Naive thymus-derived CD8-positive, alpha-beta T cell (primary cell): ENCODE measurements at places on chromosomes 1 and 21.

DNA sequence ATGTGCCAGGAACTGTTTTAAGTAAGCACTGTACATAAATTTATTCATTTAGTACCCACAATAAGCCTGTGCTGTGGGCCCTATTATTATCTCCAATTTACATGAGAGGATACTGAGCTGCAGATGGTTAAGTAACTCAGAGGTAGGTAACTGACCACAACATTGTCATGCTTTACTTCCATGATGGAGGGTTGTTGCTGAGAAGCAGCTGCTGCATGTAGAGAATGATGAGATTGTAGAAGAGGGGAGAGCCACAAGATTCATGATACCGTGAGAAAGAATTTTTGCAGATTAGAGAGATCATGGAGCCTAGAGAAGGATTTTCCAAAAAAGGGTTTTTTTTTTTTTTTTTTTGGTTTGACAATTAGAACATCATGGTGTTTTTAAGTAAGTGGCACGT, 313.1 kb downstream of the PTBP2 start:
- no peak overlapping the region for H3K4me3 ChIP-seq
- H3K27ac ChIP-seq: no peak overlapping the region
- H3K27me3 ChIP-seq: no peaks in the 10 kb centered on the region
- DNase-seq: no peak

- no peaks in the 10 kb centered on the region for H3K36me3 ChIP-seq
- H3K27ac ChIP-seq: no peak overlapping the region
- DNase-seq: no peak
- no peak overlapping the region for H3K4me3 ChIP-seq
- H3K4me1 ChIP-seq: peaks cover 44% of the 10 kb centered on the region
Observed at GRCh38 chr1:84851839-84852238, 41.2 kb downstream of the LPAR3 start.

GRCh38 chr1:54460351-54460750, 54.2 kb upstream of the SSBP3 start:
- no peaks in the 10 kb centered on the region for H3K36me3 ChIP-seq
- peaks cover 56% of the 10 kb centered on the region for H3K4me1 ChIP-seq
- DNase-seq: peak; percentile 90
- peak overlapping the region; percentile 91 for H3K27ac ChIP-seq

GRCh38 chr1:163981500-163982030, 577.4 kb upstream of the PBX1 start:
- H3K4me1 ChIP-seq: no peaks in the 10 kb centered on the region
- no peak overlapping the region for H3K4me3 ChIP-seq
- H3K27ac ChIP-seq: no peak overlapping the region

DNA sequence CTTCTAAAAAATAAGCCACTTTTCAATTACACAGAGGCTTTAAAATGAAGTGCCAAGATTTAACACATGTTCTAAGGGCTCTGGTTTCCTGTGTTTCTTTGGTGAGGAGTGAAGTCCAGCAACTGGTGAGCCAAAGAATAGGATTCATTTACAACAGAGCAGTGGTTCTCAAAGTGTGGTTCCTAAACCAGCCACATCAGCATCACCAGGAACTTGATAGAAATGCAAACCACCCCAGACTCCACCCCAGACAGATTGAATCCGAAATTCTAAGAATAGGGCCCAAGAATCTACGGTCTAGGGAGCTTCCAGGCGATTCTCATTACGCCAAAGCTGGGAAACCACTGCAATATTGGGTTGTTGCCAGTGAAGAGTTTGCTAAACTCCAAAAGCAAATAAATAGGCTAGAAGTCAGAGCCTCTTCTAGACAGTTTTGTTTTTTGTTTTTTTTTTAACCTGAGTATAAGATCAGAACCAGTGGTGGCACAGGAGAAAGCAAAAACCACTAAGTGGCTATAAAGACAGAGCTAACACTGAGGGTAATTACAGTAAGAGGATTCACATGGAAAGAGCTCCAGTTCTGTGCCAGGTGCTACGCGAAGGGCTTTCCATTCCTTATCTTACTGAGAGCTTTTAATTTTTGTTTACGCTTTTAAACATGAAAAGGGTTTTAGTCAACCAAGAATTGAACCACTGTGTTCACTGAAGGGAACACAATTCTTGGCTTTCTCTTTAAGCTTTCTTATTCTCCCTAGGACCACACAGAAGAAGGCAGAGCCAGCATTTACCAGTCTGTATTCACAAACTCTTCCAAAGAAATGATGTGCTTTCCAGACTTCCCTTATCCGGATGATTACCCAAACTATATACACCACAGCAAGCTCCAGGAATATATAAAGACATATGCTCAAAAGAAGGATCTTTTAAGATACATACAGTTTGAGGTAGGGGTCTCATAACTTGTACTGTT, 42.4 kb upstream of the FMO2 start:
- DNase-seq: no peak
- no peaks in the 10 kb centered on the region for H3K4me1 ChIP-seq
- H3K4me3 ChIP-seq: no peak overlapping the region
- no peak overlapping the region for H3K27ac ChIP-seq

DNA sequence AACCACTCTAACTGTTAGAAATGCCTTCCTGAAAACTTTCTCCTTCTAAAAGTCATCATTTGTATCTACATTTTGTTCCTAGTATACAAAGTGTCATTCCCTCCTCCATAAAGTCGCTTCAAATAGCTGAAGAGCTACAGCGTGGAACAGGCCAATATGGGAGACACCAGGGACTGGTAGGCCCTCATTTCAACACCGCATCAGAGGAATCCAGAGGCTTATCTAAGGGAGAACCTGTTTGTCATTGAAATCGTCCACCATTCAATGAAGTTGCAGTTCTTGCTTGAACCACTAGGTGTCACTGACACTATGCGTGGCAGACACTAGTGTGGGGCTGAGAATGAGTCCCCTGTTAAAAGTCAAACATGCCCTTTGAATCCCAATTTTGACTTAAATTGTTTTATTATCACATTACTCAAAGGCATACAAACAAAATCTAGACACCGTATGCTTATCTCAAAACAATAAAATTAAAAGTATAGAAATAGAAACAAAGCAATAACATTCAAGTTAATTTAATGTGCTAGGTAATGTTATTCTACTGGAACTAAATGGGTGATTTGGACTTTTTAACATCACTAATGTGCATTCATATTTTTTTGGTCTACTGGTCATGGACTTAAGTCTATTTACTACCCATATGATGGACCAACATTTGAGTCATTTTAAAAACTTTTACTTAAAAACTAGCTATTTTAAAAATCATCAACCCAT, 182.3 kb downstream of the FCRL5 start:
- H3K27ac ChIP-seq: no peak overlapping the region
- H3K4me3 ChIP-seq: no peak overlapping the region
- H3K27me3 ChIP-seq: peaks cover 32% of the 10 kb centered on the region
- no peaks in the 10 kb centered on the region for H3K36me3 ChIP-seq
- DNase-seq: peak; percentile 38
- no peaks in the 10 kb centered on the region for H3K4me1 ChIP-seq

GRCh38 chr1:41730806-41731205, 187.9 kb downstream of the HIVEP3 start:
- H3K4me3 ChIP-seq: no peak overlapping the region
- no peaks in the 10 kb centered on the region for H3K36me3 ChIP-seq
- DNase-seq: no peak
- no peaks in the 10 kb centered on the region for H3K27me3 ChIP-seq
- peaks cover 71% of the 10 kb centered on the region for H3K4me1 ChIP-seq

DNA sequence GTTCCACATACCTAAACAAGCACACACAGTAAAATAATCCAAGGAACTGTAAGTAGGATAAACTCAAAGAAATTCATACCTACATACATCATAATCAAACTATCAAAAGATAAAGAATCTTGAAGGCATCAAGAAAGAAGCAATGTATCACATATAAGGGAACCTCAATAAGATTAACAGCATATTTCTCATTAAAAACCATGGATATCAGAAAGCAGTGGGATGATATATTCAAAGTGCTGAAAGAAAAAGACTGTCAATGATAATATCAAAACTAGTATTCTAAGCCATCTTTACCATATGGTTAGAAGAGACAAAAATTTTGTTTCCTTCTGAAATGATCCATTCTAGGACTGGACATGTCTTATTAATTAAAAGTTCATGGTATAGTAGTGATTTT, 37.1 kb upstream of the ADAM30 start:
- H3K4me3 ChIP-seq: no peak overlapping the region
- H3K4me1 ChIP-seq: peaks cover 5% of the 10 kb centered on the region
- no peaks in the 10 kb centered on the region for H3K27me3 ChIP-seq
- H3K36me3 ChIP-seq: peaks cover 87% of the 10 kb centered on the region

- no peaks in the 10 kb centered on the region for H3K27me3 ChIP-seq
- no peak overlapping the region for H3K4me3 ChIP-seq
- peaks cover 5% of the 10 kb centered on the region for H3K36me3 ChIP-seq
- no peak overlapping the region for H3K27ac ChIP-seq
Observed at GRCh38 chr1:180893614-180894013, 19.1 kb upstream of the KIAA1614 start.

GRCh38 chr21:26753822-26754221, 91.4 kb downstream of the ADAMTS1 start:
- H3K4me3 ChIP-seq: no peak overlapping the region
- no peaks in the 10 kb centered on the region for H3K36me3 ChIP-seq
- peaks cover 2% of the 10 kb centered on the region for H3K27me3 ChIP-seq
- no peaks in the 10 kb centered on the region for H3K4me1 ChIP-seq

- H3K36me3 ChIP-seq: no peaks in the 10 kb centered on the region
- peaks cover 1% of the 10 kb centered on the region for H3K4me1 ChIP-seq
- no peak overlapping the region for H3K27ac ChIP-seq
- H3K27me3 ChIP-seq: peaks cover 51% of the 10 kb centered on the region
Observed at GRCh38 chr1:17925290-17926237, 170.4 kb downstream of the ACTL8 start.

- no peaks in the 10 kb centered on the region for H3K4me1 ChIP-seq
- H3K27me3 ChIP-seq: peaks cover 10% of the 10 kb centered on the region
- no peaks in the 10 kb centered on the region for H3K36me3 ChIP-seq
Observed at GRCh38 chr1:68010090-68010489, 40.3 kb downstream of the DIRAS3 start.

GRCh38 chr1:71908871-71909390, 373.4 kb downstream of the NEGR1 start:
- no peaks in the 10 kb centered on the region for H3K4me1 ChIP-seq
- no peaks in the 10 kb centered on the region for H3K27me3 ChIP-seq
- H3K4me3 ChIP-seq: no peak overlapping the region
- no peak for DNase-seq
- no peaks in the 10 kb centered on the region for H3K36me3 ChIP-seq
- no peak overlapping the region for H3K27ac ChIP-seq

- no peaks in the 10 kb centered on the region for H3K4me1 ChIP-seq
- peaks cover 15% of the 10 kb centered on the region for H3K27me3 ChIP-seq
- H3K4me3 ChIP-seq: no peak overlapping the region
- peak overlapping the region; percentile 7 for H3K27ac ChIP-seq
- no peaks in the 10 kb centered on the region for H3K36me3 ChIP-seq
Observed at GRCh38 chr1:242055749-242056320, 56.9 kb upstream of the MAP1LC3C start.

DNA sequence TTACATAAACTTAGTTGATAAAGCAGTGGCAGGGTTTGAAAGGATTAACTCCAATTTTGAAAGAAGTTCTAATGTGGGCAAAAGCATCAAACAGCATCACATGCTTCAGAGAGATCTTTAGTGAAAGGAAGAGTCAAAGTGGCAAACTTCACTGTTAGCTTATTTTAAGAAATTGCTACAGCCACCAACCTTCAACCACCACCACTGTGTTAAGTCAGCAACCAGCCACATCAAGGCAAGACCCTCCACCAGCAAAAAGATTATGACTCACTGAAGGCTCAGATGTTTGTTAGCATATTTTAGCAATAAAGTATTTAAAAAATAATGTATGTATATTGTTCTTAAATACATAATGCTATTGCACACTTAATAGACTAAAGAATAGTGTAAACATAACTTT, 21.3 kb upstream of the MAGI3 start:
- no peak overlapping the region for H3K4me3 ChIP-seq
- H3K27me3 ChIP-seq: peaks cover 9% of the 10 kb centered on the region
- DNase-seq: no peak
- H3K4me1 ChIP-seq: peaks cover 7% of the 10 kb centered on the region
- no peak overlapping the region for H3K27ac ChIP-seq

DNA sequence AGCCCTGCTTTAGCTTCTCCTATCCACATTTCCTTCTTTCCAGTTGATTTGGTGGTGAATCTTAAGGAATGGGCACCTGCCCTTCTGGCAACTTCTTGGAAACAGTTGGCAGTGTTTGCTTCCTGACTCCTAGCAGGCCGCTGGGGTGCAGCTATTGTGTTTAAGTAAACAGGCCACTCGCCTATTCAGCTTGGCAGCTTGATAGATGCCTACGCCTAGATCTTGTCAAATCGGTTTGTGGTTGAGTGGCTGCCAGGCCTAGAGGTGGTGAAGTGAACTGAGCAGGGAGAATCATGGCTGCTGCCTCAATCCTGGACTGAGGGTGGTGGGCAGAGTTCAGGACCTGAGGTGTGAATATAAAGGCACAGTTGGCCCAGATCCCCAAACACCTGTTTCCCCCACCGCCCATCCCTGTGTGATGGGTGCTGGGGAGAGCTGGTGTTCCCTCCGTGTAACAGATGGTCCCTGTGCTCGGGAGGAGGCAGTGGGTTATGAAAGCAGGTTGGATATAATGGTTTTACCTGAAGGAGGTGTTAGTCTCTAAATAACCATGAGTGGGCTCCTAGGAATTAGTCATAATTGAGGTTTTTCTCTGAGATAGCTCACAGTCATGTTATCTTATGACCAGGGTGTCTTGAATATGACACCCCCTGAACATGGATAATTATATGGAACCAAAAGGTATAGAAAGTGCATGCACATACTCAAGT, 940 bp upstream of the PLA2G2C start:
- H3K36me3 ChIP-seq: no peaks in the 10 kb centered on the region
- H3K4me1 ChIP-seq: peaks cover 47% of the 10 kb centered on the region
- DNase-seq: no peak
- H3K27ac ChIP-seq: peak overlapping the region; percentile 0
- H3K27me3 ChIP-seq: peaks cover 2% of the 10 kb centered on the region
- peak overlapping the region; percentile 65 for H3K4me3 ChIP-seq

- H3K36me3 ChIP-seq: peaks cover 5% of the 10 kb centered on the region
- H3K27me3 ChIP-seq: peaks cover 64% of the 10 kb centered on the region
- H3K4me1 ChIP-seq: peaks cover 22% of the 10 kb centered on the region
- no peak for DNase-seq
- peak overlapping the region; percentile 91 for H3K4me3 ChIP-seq
- peak overlapping the region; percentile 85 for H3K27ac ChIP-seq
Observed at GRCh38 chr1:212607913-212608391, 609 bp upstream of the ATF3 start.

GRCh38 chr1:170306948-170307347, 161.2 kb downstream of the NTMT2 start:
- H3K4me3 ChIP-seq: no peak overlapping the region
- H3K27ac ChIP-seq: no peak overlapping the region
- no peaks in the 10 kb centered on the region for H3K36me3 ChIP-seq
- peaks cover 4% of the 10 kb centered on the region for H3K27me3 ChIP-seq

GRCh38 chr1:82632155-82632554, 831.4 kb downstream of the ADGRL2 start:
- H3K27me3 ChIP-seq: no peaks in the 10 kb centered on the region
- no peak overlapping the region for H3K4me3 ChIP-seq
- no peaks in the 10 kb centered on the region for H3K4me1 ChIP-seq
- no peaks in the 10 kb centered on the region for H3K36me3 ChIP-seq
